ENCODE measurements at places on chromosomes 7 and 10.

DNA sequence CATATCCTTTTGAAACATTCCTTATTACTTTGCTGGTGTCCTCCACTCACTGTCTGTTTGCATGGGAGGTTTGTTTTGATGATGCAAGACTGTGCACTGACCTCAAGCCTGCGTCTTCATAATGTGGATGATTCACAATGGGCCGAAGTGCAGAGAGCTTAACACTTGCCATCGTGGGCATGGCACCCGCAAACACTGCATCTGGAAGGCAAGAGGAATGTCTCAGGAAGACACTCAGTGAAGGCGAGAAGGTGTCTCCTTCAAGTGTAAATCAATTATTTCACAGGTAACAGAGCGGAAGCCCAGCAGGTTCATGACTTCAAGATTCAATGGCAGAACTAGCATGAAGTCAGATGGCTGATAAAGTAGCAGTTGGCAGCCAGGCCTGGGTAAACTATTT lies 98.1 kb downstream of the DPY19L1 start:
- no peak for DNase-seq

DNA sequence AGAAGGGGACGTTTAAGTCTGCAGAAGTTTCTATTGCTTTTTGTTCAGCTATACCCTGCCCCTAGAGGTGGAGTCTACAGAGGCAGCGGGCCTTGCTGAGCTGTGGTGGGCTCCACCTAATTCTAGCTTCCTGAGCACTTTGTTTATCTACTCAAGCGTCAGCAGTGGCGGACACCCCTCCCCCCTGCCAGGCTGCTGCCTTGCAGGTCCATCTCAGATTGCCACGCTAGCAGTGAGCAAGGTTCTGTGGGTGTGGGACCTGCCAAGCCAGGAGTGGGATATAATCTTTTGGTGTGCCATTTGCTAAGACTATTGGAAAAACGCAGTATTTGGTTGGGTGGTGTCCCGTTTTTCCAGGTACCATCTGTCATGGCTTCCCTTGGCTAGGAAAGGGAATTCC lies 147.3 kb upstream of the PRPS1L1 start:
- no peak for DNase-seq

GRCh38 chr10:108783897-108784296 lies 1139.4 kb downstream of the XPNPEP1 start:
- DNase-seq, result no peak

- no peak for DNase-seq
These were observed 220.0 kb upstream of the ZNF804B start for GRCh38 chr7:88539518-88539917.

DNA sequence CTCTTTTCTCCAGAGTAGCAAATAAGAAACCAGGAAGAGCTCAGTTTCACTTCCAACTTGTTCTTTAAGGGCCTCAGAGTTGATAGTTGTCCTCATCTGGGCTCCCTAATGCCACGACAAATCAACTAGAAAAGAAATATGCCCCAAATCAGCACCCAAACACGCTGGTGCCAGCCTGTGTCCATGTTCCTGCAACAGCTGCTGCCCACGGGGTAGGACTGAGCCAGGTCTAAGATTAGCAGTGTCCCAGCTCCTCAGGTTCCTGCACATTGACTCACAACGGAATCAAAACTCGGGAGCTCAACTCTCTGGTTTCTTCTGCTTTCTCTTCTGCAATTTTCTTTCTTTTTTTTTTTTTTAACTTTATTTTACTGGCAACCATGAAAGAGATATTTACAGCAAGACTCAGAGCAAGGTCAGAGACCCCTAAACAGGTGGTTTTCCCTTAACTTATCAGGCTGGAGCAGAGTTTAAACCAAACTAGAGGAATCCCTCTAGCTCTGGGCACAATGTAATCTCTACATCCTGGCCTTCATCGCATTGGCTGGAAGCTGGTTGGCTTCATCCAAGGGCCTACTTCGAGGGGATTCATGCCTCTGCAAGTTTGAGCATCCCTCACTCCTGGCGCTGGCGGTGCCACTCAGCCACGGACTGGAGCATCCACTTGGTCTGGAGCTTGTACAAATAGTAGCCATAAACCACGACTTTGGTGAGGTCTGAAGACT lies 126.1 kb downstream of the PFKFB3 start:
- DNase-seq, result no peak

DNA sequence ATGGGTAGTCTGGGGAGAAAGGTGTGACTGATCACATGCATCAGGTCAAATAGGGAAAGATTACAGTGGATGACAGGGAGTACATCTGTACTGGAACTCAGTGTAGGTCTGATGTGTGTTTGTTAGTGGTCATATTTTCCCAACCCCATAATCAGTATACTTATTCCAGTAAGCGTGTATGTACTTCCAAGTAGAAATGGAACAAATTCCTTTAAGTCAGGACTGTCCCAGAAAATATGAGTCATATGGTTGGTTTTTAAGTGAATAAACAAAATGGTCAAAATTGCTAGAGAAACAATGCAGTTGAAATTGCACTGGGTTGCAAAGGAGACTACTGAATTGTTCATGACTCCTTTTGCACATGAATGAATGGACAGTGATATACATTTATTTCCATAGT lies 118.8 kb upstream of the MYO3A start:
- no peak for DNase-seq

GRCh38 chr7:156654511-156655234 lies 14.1 kb downstream of the RNF32 start:
- no peak for DNase-seq

DNA sequence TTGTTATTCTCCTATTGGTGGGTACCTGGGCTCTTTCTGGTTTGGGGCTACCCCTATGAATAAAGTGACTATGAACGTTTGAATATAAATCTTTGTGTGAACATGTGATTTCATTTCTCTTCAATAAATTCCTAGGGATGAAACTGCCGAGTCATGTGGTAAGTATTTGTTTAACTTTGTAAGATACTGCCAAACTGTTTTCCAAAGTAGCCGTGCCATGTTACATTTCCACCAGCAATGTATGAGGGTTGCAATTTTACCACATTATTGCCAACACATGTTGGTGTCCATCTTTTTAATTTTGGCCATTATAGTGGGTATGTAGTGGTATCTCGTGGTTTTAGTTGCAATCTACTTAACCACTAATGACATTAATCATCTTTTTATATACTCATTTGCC lies 94.7 kb downstream of the ZNRF2 start:
- DNase-seq, result no peak

GRCh38 chr7:1709900-1710299 lies 39.8 kb downstream of the ELFN1 start:
- DNase-seq, result no peak

- no peak for DNase-seq
These were observed 794 bp downstream of the PCGF6 start for GRCh38 chr10:103350175-103350516.

GRCh38 chr7:4151926-4152549 lies 530.1 kb upstream of the FOXK1 start:
- no peak for DNase-seq

- DNase-seq, result no peak
These were observed 169.8 kb downstream of the EGFR start for GRCh38 chr7:55188590-55189138.

DNA sequence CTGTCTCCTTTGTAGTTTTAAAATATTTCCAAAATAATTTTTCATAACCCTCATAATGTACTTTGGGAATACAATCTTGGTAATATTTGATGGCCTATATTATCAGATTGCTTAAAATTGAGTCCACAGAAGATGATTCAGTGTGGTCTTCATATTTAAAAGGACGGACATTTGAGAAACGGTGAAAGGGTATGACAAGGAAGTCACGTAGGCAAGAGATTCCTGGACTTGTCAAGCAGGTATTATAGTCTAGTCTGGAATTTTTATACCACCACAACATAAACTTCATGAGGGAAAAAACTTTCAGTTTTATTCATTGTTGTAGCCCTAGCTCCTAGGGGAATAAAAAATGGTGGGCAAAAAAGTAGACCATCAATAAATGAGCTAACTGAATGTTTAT lies 82.3 kb downstream of the KMT2E start:
- DNase-seq, result no peak

DNA sequence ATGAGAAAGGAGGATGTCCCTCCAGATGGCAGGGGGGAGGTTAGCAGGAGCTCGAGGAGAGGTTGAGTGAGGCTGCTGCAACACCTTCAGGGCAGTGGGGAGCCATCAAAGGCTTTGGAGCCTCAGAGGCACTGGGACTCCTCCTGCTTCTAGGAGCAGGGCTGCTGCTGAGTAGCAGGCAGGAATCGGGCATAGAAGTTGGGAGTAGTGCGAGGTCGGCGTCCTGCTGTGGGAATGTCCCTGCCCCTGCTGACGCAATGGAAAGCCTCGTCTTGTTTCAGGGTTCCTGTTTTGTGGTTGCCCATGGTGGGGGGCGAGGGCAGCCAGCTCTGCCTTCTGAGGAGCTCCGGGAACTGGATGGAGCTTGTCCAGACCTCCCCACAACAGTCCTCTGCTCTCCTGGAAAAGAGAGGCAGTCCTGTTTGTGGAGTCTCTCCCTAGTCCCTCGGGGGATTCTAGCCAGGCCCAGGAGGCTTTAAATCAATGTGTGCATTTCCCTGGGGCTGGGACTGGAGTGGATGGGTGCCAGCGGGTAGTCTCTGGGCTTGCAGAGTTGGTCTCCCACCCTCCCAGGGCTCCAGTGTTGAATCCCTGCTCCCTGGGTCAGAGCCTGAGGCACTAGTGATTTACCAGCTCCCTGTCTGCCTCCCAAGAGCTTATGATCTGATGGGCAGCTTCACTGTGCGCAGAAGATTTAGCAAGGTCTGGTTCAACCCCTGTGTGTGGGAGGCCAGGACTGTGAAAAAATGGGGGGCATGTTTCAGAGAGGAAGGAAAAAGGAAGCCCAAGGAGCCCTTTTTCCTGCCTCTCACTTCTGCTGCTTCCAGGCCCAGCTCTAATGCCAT lies 98.7 kb upstream of the PPIF start:
- no peak for DNase-seq

- no peak for DNase-seq
These were observed 90.5 kb upstream of the MACROH2A2 start for GRCh38 chr10:69961881-69962745.

- no peak for DNase-seq
These were observed 411.6 kb downstream of the EXOC4 start for GRCh38 chr7:133664528-133664927.

DNA sequence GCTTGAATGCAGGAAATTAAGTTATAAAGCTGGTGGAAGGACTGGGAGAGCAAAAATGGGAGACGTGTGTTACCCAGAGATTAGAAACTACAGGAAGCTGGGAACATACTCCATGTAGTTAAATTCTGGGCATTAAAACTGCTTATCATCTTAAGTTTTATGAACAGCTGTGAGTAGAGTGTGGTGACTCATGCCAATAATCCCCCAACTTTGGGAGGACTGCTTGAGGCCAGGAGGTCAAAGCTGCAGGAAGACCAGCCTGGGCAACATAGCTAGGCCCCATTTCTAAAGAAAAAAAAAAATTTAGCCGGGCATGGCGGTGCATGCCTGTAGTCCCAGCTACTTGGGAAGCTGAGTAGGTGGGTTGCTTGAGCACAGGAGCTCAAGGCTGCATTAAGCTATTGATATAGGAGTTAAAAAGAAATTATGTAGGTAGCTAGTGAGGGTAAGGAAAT lies 56.2 kb upstream of the SEPHS1 start:
- no peak for DNase-seq

GRCh38 chr10:86655596-86655995 lies 1.2 kb downstream of the OPN4 start:
- no peak for DNase-seq

DNA sequence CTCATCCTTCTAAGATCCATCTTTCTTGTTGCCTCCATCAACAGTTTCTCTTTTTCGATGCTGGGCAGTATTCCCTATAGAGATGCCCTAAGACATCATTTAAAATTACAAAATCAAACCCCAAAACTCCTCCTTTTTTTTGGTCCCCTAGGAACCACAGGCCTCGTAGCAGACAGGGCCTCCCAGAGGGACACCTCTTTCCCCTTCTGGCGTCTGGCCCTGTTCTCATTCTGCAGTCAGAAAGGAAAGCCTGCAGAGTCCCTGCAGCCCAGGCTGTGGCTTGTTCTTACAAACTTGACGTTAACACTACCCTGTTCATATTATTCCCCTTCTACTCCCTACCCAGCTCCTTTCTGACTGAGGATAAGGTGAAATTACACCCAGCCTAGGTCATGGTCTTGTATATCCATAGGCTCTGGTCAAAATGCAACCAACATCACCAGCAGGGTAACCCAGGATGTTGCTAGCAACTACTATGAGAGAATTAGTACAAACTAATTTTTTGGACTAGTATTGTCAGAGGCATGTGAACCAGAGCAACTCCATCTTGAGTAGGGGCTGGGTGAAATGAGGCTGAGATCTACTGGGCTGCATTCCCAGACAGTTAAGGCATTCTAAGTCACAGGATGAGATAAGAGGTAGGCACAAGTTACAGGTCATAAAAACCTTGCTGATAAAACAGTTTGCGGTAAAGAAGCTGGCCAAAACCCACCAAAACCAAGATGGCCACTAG lies 3.5 kb upstream of the EPHA1 start:
- no peak for DNase-seq

DNA sequence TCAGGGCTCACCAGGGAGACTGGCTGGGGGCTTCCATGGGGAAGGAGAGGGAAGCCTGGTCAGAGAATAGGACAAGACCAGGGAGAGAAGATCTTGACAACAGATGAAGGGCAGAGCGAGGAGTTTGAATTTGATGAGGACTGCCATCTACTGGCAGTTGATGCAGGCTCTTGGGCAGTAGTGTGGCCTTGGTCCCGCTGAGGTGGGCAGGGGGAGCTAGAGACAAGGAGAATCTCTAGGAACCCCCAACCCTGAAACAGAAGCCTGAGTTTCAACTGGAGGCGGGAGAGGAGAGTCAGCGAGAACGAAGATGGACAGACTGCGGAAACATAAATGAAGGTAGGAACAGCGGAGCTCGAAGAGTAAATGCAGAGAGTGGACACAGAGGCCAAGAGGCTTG lies 81.0 kb downstream of the PPP1R3C start:
- no peak for DNase-seq

DNA sequence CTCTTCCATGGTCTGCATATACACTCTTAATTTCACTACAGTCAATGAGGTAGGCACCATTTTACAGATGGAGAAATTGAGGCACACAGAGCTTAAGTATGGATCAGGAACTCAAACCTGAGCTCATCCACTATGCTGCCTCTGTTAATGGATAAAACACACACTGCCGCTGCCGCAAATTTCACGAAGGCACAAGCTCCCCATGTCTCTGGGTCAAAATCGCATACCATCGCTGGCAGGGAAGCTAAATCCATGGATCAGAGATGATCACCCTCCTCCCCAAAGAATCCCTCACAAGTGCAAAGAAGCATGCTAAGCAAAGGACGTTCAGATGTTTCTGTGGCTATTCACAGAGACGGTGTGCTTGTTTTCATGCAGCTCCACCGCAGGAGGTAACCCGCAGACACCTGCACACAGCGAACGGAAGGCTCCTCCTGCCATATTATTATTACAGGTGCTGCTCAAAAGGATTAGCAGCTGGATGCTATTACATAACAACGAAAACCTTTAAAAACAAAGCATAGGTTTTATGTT lies 109.3 kb downstream of the UBE2H start:
- DNase-seq, result no peak

- no peak for DNase-seq
These were observed 607.6 kb downstream of the KCNMA1 start for GRCh38 chr10:77029777-77030717.

- DNase-seq, result no peak
These were observed 77.0 kb upstream of the GSDME start for GRCh38 chr7:24834128-24834798.
